Activated CD4-positive, CD25-positive, alpha-beta regulatory T cell (primary cell): ENCODE measurements at places on chromosomes 11 and 22.

- no peak for DNase-seq
These were observed 1.6 kb upstream of the SWAP70 start for GRCh38 chr11:9662273-9662672.

DNA sequence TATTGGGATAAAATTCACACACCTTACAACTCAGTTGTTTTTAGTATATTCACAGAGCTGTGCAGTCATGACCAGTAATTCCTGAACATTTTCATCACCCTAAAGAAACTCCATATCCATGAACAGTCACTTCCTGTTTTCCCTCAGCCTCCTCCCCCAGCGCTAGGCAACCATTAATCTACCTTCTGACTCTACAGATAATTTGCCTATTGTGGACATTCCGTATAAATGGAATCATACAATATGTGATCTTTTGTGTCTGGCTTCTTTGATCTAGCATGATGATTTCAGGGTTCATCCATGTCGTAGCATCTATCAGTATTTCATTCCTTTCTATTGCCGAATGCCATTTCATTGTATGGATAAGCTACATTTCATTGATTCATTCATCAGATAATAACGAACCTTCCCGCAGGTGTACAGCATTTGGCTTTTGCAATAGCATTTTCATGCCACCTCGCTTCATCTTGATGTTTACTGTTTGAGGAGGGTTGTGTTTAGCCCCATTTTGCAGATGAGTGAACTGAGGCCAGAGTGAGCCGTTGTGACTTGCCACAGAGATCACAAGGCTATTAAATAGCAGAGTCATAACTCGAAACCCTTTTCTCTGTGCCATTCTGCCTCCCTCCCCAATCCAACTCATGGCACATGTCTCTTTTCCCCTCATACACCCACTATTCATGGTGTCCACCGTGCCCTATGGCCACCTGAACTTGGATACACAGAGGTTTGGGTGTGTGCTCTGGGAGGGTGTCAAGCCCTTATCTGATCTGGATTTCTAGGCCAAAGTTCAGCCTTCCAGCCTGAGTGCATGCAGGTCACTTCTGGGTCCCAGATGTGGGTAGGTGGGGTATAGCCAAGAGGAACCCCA lies 11.1 kb upstream of the MYH9 start:
- no peak for DNase-seq

- DNase-seq, result peak; percentile 83
These were observed at the start of gene RAB36 for GRCh38 chr22:23144932-23145877. Gene RAB36 (plus strand): TSS chr22:23145477. CDS start chr22:23146617, 1,140 bp downstream.

DNA sequence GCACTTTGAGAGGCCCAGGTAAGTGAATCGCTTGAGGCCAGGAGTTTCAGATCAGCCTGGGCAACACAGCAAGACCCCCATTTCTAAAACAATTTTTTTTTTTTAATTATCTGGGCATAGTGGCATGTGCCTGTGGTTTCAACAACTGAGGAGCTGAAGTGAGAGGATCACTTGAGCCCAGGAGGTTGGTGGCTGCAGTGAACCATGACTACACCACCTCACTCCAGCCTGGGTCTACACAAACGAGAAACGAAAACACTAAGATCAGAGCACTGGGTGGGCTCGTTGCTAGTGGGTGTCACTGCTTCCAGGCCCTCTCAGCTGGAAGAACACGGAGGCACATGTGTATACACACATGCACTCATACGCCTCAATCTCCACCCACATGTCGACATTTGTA lies 4.1 kb upstream of the MOB2 start:
- no peak for DNase-seq

- DNase-seq, result no peak
These were observed 65.1 kb downstream of the FEZ1 start for GRCh38 chr11:125431009-125431408.

GRCh38 chr22:36775964-36776669 lies at the start of gene IFT27:
Gene IFT27 (minus strand): TSS chr22:36776119. CDS start chr22:36775707, 412 bp downstream.
- DNase-seq, result peak; percentile 91

DNA sequence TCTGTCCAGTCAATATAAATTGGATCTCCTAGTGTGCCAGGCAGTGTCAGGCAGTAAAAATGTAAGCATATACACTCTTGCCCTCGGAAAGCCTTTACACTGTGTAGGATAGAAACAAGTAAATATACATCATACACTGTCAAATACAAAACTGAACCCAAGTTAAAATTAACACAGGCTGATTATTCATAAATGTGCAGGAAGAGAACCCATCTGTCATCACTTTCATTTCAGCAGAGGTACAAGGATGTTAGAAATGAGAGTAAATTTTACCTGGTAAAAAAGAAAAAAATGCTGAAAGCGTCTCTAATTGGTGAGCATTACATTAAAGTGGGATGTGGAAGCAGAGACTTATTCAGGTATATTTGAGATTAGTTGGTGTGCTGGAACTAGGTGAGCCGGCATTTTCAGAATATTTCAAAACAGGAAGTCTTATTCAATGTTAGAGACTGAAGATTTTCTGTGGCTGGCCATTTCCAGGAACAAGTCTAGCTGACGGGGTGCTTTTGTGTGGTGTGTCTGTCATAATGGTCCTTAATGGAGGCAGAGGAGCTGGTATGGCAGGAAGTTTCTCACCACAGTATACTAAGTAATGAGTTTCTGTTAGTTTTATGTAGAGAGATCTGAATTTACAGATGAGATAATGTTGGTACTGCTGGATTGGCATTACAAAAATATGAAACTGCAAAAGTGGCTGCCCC lies 192.6 kb downstream of the CASP12 start:
- DNase-seq, result peak; percentile 5

GRCh38 chr22:30413745-30414524 lies 11.6 kb upstream of the MTFP1 start:
- no peak for DNase-seq

DNA sequence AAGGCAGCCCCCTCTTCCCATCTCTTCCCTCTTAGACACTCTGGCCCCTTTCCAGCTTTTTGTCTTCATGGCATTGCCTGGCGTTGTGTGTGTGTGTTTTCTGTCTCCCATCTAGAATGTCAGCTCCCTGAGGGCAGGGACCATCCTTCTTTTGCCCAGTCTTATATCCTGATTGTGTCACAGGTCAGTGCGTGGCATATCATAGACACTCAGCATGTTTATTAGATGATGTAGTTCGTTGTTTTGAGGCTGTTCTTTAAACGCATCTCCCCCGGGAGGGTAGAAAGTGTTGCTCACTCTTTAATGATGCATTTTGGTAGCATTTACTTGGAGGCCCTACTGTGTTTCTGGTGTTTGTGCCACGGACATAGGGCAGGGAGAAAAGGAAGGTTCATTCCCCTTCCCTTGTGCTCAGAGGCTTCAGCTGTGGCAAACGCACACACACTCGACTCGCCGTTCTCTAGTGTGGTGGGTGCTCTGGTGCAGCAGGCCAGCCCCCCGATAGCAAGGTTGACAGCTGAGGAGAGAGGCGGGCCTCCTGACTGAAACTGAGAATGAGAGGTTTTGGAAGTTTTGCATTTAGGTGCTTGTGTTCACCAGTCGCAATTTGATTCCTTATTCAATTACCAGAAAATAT lies 60.2 kb downstream of the TNRC6B start:
- DNase-seq, result no peak

DNA sequence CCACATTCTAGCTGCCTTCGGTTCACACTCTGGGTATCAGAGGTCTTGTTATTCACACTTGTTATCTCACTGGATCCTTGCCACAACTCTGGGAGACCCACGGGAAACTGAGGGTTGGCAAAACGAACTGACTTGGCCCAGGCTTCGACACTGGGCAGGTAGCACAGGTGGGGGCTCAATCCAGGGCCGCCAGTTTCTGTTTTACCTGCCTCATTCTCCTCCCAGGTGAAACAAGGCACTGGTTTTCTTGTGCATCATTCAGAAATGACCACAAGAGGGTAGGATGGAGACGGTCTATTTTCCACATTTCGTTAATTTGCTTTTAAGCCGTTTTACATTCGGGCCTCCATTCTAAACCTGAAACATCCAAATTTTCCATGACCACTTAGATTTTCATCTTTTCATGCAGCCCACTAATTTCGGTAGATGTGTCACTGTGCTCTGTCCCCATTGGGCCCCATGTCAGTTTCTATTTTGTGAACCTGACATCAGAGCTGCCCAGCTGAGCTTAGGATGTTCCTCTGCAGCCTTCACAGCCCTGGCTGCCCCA lies 108.1 kb downstream of the KIAA1671 start:
- no peak for DNase-seq

- no peak for DNase-seq
These were observed 426.6 kb downstream of the BRD1 start for GRCh38 chr22:49400941-49401598.

GRCh38 chr11:118916842-118917388 lies 8.8 kb downstream of the BCL9L start:
- DNase-seq, result no peak

- DNase-seq, result no peak
These were observed 42.5 kb downstream of the SFI1 start for GRCh38 chr22:31538815-31539214.

GRCh38 chr11:37500425-37500824 lies 902.4 kb upstream of the RAG2 start:
- DNase-seq, result no peak

- DNase-seq, result peak; percentile 38
These were observed 1.5 kb upstream of the WNT11 start for GRCh38 chr11:76207642-76208401.

DNA sequence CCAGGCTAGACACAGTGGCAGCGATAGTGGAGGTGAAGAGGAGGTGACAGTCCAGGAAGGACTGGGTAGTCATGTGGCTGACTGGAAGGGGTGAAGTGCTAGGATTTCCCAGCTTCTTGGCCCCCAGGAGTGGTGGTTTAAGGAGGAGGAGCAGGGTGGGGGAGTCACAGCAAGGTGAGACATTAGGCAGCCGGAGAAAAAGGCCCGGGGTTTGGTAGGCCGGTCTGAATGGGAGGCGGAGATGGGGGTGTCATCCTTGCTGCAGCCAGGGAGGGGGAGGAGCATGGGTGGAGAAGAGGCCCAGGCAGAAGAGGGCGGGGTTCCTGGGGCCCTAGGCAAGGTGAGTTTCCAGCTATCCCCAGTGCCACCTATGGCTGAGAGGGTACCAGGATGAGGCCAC lies 6.1 kb downstream of the SIPA1 start:
- no peak for DNase-seq

DNA sequence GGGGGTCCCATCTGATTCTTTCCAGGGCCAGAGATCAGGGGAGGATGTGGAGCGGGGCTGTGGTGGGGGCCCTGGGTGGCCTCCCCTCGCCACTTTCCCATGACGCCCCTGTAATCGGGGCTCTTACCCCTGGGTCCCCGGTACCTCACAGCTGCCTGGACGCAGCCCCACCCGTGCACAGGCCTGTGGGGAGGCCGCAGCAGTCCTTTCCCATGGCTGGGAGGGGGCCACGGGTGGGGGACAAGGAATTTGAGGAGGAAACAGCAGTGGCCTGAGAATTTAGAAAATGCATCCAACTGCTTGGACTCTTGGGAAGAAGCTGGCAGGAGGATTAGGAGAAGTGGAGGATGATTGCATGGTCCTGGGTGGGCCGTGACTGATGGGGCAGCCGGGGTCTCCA lies 18.0 kb downstream of the H19 start:
- DNase-seq, result no peak

DNA sequence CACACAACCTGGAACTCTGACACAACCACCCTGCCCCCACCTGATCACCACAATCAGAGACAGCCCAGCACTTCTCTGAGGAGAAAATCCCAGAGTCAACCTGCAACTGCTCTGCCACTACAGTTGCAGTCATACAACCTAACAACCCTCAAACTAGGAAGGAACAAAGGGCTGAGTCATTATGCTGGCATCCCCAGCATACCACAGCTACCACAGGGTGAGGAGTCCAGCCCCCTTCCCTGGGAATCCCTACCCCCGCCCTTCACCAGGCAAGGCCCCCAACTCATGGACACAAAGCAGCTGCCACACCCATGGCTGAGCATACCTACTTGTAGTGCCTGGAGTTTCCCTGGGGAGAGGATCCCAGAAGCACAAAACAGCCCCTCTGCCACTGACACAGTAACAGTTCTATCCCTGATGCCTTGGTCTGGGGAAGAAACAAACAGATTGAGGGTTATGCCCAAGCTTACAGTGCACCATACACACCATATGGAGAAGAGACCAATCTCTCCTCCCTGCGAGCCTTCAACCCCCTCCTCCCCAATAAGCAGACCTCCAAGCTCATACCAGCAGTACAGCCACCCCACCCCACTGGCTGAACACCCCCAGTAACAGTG lies 68.5 kb upstream of the C11orf58 start:
- no peak for DNase-seq

- DNase-seq, result no peak
These were observed 35.9 kb downstream of the CTSC start for GRCh38 chr11:88301488-88302140.

DNA sequence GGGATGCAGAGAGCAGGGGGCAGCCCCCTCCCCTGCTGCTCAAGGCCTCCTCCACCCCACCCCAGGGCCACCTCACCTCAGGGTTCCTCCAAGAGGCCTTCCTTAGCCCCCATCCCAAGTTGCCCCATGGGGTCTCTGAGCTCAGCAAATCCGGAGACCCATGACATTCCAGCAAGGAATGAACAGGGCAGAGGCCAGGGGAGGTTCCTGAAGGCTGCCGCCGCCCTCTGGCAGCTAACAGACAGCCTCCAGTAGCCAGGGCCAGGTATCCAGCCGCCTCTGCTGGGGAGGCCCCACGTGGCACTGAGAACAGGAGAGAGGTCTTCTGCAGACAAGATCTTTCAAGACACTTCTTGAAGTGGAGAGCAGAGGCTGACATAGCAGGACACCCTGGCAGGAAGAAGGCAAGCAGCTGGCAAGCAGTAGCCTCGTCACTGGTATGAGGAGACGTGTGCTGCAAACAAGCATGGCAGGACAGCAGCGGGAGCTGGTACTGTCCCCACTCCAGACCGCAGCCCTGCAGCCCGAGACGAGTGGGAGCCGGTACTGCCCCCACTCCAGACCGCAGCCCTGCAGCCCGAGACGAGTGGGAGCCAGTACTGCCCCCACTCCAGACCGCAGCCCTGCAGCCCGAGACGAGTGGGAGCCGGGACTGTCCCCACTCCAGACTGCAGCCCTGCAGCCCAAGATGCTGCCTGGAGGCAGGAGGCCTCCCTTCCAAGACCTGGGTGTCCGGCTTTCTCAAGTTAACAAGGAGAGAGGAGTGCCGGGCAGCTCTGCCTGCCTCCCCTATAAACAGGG lies 190.6 kb downstream of the IGLL1 start:
- DNase-seq, result no peak

DNA sequence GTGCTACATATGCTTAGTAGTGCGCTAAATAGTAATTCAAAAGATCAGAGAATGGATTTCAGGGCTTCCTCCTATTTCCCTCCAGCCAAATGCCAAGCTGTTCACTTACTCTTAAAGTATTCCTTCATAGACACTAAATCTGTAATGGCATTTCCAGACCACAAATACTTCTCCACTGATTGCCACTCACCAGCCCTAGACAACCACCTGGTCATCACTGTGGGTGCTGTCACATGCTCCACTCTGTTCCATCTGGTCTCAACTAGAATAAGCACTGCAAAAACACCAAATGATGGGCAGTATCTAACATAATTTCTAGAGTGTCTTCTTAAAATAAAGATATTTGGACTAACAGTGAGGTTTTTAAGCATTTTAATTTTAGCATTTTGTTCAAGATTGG lies 341.3 kb downstream of the AASDHPPT start:
- no peak for DNase-seq

- no peak for DNase-seq
These were observed 264.2 kb upstream of the PITPNB start for GRCh38 chr22:28183078-28183860.
